Right cardiac atrium (tissue), 5 donors: ENCODE measurements at places on chromosomes 11 and 22. TPM values are rescaled to one million over a fixed set of nuclear protein-coding genes. Genes with fewer than 3 reads are reported as not detected.

DNA sequence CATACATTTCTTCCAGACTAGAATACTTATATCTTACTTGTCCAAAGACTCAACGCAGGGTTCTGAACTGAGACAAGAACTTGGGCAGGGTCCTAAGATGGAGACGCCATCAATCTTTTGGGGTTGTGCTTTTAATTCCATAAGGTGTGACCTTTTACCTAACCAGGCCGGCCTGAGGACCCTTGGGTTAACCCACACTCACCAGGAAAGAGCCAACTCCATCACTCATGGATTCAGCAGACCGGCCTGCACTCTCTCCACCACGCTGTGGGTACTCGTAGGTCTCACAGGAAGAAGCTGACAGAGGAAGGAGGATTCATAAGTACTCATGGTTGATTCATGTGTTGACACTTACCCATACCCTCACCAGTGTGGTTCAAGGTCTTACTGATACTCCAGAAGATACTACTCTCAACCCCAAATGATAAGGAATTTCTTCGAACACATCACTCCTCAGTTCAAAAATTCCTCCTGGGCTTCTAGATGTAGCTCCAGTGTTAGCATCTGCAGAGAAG, 36.2 kb downstream of the USP35 start:
- no peak for DNase-seq

- no peak for DNase-seq
Observed at GRCh38 chr11:69065147-69065710, 16.5 kb downstream of the TPCN2 start.

GRCh38 chr11:86388198-86388597, 13.5 kb downstream of the CCDC81 start:
- no peak for DNase-seq

DNA sequence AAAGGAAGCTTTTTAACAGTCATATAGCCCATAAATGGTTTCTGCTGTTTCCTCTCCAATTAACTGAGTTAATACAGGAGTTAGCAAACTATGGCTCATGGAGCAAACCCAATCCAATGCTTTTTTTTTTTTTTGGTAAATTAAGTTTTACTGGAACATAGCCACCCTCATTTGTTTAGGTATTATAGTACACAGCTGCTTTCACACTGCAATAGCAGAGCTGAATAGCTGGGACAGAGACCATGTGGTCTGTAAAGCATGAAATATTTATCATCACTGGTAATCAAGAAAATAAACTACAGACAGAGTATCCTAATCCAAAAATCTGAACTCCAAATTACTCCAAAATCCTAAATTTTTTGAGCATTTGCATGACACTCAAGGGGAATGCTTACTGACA, 53.7 kb downstream of the RDX start:
- DNase-seq = no peak

DNA sequence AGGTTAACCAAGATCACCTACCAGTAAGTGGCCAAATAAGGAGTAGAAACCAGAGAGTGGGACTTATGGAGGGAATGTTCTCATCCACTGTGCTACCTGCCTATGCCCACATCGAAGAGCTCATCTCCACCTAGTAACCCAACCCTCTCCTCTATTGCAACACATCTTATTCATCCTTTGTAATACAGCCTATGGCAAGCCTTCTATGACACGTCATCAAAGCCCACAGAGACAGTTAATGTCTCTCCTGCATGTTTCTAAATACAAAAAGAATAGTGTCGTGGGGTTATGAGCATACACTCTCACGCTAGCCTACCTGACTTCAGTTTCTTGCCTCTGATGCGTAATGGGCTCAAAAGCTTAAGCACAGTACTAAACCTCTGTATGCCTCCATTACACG, 1158.1 kb upstream of the TENM4 start:
- no peak for DNase-seq

Gene OOSP1
- total RNA-seq = not detected

Gene TST
- 36.7 TPM for total RNA-seq

Gene HEPHL1
- total RNA-seq = not detected

- DNase-seq = no peak
Observed at GRCh38 chr11:61785837-61786402, 6.5 kb downstream of the TMEM258 start.

DNA sequence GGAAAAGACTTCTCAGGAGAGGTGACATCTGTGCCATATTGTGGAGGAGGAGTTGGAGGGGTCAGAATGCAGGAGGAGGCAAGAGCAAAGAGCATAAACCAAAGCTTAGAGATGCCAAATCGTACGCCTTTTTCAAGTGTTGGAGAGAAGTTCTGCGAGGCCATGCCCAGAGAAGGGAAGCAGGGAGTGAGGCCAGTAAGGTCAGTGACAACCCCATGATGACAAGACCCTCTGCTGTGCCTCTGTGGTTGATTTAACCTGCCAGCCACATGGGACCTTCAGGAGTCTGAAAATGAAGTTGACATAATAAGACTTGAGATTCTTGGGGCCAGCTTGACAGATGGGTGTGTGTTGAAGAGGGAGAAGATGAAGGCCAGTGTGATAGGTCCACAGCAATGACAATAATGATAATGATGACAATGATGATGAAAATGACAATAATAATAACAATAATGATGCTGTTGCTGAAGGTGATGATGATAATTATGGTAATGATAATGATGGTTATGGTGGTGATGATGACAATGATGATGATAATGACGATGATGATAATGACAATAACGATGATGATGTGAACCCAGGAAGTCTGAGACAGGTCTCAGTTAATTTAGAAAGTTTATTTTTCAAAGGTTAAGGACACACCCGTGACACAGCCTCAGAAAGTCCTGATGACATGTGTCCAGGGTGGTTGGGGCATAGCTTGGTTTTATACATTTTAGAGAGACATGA, 152.6 kb upstream of the B3GAT1 start:
- DNase-seq = no peak

- no peak for DNase-seq
Observed at GRCh38 chr11:29310725-29311342, 706.0 kb downstream of the KCNA4 start.

DNA sequence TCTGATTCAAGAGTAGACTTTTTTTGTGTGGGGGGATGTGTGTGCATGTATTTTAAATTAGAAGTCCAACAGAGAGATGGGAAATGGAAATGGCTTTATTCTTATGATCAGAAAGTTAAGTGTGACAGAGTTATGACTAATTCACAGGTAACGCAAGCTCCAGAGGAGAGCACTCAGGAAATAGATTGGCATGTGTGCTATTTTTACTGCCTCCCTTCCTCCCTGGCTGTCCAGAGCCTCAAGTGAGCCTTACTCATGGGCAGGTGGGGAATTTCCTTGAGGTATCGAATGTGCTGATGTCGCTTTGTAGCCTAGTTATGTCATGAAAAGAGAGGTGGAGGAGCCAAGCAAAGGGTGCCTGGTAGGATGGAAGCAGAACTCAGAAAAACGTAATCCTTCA, 70.3 kb upstream of the BDNF start:
- no peak for DNase-seq

- DNase-seq = no peak
Observed at GRCh38 chr11:99535406-99535805, 514.7 kb downstream of the CNTN5 start.

Gene DDX25
- total RNA-seq = not detected

GRCh38 chr11:62018981-62019664, 51.7 kb upstream of the FTH1 start:
- no peak for DNase-seq

- DNase-seq = no peak
Observed at GRCh38 chr11:47451436-47451835, 2.5 kb upstream of the RAPSN start.

GRCh38 chr11:4508886-4509285, 26.4 kb downstream of the OR52K1 start:
- no peak for DNase-seq

Gene OR5AN1
- not detected for total RNA-seq

- no peak for DNase-seq
Observed at GRCh38 chr11:120195601-120196320, 15.1 kb upstream of the OAF start.

Gene OR2AG2
- total RNA-seq = not detected

Gene UPK3A
- total RNA-seq = not detected

DNA sequence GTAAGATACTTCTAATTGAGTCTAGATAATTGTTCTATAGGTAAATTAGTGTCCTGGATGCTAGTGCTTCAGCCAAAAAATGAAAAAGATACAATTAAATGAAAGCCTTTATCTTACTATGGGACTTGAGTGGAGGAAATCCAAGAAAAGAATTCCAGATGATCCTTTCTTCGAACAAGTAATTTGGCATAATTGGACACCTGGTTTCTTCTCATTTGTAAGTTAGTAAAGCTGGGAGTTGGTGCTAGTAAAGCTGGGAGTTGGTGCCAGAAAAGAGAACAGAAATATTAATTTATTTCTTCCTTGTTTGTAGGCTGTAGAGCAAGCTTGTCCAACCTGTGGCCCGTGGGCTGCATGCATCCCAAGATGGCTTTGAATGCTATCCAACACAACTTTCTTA, 12.3 kb downstream of the OR51V1 start:
- no peak for DNase-seq

- DNase-seq = no peak
Observed at GRCh38 chr22:44366372-44367300, 53.9 kb upstream of the SHISAL1 start.

- no peak for DNase-seq
Observed at GRCh38 chr11:76296731-76297542, 84.0 kb downstream of the THAP12 start.

GRCh38 chr11:64008283-64008913, 22.2 kb downstream of the OTUB1 start:
- DNase-seq = no peak

DNA sequence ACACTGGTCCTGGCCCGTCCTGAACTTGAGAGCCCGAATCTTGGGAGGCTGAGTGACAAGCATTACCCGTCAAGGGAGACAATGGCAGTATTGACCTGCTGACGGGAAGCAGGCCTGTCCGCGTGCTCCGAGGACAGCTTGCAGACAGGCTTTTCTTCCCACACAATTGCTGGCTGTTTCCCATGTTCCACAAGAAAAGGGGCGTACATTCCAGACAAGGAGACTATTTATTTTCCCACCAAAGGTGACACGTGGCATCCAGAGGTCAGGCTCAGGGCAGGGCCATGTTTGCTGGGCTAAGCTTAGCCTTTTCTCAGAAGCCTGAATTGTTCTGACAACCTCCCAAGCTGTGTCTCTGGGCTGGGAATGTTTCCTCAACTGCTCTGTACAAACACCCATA, 86.9 kb upstream of the SPON1 start:
- no peak for DNase-seq

GRCh38 chr22:39276440-39277141, 31.8 kb upstream of the PDGFB start:
- DNase-seq = no peak

- no peak for DNase-seq
Observed at GRCh38 chr11:15489281-15489680, 374.6 kb downstream of the INSC start.

GRCh38 chr11:27388869-27389268, 25.9 kb upstream of the CCDC34 start:
- DNase-seq = no peak

DNA sequence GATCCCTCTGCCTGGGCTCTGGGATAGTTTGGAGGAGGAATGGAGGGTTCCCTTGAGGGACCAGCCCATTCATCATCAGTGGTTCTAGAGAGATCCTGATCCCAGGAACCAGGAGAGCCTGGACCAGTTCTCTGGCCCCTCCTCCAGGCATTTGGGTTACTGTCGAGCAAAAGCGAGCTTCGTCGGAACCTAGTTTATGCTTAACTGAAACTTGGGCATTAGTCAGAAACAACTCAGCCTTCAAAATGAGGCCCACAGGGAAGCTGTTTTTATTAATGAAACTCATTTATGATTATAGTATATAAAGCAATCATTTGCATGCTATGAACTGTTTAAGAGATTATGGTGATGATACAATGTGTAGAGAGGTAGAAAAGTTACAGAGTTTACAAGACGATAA, 61.4 kb downstream of the LIF start:
- DNase-seq = no peak

DNA sequence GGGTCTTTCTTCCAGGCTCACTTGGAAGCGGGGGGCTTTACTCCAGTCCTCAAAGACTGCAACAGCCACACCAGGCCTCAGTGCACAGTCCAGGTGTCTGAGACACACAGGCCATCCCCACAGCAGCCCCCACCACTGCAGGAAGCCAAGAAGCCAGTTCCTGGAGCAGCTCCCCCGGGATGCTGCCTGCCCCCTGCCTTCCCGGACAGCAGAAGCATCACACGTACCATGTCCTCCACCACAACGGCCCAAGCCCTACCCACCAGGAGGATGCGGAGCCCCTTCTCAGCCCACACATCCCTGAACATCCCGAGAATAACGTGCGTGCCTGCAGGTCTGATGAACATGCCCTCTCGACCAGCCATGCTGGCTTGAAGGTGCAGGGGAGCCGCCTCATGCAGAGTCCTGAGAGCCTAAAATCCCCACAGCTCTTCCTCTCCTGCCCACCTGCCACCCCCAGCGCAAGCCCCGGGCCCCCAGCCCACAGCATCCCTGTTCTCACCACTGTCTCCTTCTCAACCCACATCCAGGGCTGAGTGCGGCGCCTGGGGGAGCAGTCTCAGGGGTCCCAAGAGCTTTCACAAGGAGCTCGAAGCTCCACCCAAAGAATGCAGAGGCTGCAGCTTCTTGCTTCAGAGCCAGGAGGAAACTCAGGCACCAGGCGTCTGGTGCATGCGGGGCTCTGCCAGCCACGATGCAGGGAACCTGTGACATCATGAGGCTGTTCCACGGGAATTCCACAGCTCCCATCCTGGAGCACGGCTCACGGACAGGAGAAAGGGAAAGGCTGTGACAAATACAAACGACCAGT, 209.6 kb downstream of the BRD1 start:
- peak; percentile 38 for DNase-seq

- no peak for DNase-seq
Observed at GRCh38 chr11:101759771-101760450, 154.9 kb upstream of the CEP126 start.

Gene PRR33
- 0.25 TPM for total RNA-seq

- no peak for DNase-seq
Observed at GRCh38 chr22:40009292-40009774, 14.6 kb downstream of the FAM83F start.

Gene C11orf91
- total RNA-seq = not detected

Gene KCNJ5
- 26.9 TPM for total RNA-seq

Gene CCDC188
- 0.22 TPM for total RNA-seq

Gene XKR3
- total RNA-seq = not detected

- peak; percentile 33 for DNase-seq
Observed at GRCh38 chr22:47157093-47157420, 394.6 kb downstream of the TBC1D22A start.

Gene C1QTNF4
- 0.33 TPM for total RNA-seq
